ENCODE measurements at places on chromosomes 12 and 14. TPM values are rescaled to one million over a fixed set of nuclear protein-coding genes. Genes with fewer than 3 reads are reported as not detected.

The RASAL1 gene
- 1.1 TPM for total RNA-seq

DNA sequence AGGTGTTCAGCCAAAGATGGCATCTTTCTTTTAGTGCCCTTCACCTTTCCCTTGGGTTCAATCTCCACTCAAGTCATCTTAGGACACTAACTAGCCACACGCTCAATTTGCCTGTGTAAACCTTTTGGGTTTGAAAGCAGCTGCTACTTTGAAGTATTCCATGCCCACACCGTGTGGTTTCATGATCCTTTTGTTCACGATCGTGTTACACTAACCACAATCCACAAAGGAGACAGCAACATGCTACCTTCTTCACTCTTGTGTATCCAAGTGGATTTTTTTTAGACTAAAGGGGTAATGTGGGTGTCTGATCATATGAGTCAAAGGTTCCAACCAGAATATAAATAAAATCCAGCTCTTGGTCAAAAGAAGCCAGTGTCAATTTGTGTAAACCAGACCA lies 122.7 kb upstream of the FAR2 start:
- H3K4me3 ChIP-seq: no peak overlapping the region
- H3K4me1 ChIP-seq: peaks cover 3% of the 10 kb centered on the region
- DNase-seq: no peak

GRCh38 chr12:65993781-65994180 lies 136.8 kb downstream of the LLPH start:
- no peak overlapping the region for H3K27ac ChIP-seq
- no peaks in the 10 kb centered on the region for H3K36me3 ChIP-seq
- DNase-seq: no peak
- H3K27me3 ChIP-seq: peaks cover 8% of the 10 kb centered on the region
- no peak overlapping the region for H3K4me3 ChIP-seq

DNA sequence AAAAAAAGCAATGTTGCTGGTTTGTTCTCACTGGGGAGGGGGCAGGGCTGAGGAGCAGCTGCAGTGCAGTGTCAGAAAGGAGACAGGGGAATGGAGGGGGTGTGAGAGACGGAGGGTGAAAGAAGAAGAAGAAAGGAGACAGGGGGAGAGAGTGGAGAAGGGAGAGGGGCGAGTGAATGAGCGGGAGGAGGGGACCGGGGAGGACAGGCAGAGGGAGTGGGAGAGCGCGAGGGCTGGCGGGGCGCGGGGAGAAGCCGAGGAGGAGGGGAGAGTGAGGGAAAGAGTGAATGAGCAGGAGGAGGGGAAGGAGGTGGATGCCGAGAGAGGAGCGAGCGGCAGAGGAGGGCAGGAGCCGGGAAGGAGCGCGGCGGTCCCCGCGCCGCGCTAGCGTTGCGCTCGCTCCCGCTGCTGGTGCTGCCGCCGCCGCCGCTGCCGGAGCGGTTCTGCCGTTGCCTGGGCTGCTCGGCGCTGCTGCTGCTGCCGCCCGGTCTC lies at the start of gene NOVA1:
NOVA1 (minus strand) TSS at position 445 of the 492 bp plus-strand sequence. CDS start 597 bp downstream, outside the sequence.
- no peaks in the 10 kb centered on the region for H3K4me1 ChIP-seq
- no peak within 1 kb of the TSS for H3K27ac ChIP-seq
- H3K27me3 ChIP-seq: peaks cover 25% of the 10 kb centered on the region
- peak within 1 kb of the TSS; percentile 62 for H3K4me3 ChIP-seq

DNA sequence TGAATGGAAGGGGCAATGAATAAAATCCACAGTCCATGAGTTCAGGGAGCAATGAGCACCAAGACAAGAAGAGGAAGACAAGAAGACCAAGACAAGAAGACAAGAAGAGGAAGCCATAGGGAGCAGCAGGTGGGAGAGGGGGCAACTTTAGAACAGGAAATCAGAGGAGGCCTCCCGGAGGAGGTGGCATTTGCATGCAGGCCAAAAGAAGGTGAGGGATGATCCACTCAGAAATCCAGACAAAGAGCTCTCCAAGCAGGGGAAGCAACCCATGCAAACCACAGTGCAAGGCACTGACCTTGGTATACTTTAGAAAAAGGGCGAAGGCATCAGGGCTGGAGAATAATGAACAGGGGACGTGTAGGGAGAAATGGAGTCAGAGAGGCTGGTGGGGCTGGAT lies 58.6 kb downstream of the SCARB1 start:
- no peaks in the 10 kb centered on the region for H3K4me1 ChIP-seq
- H3K36me3 ChIP-seq: peaks cover under 1% of the 10 kb centered on the region
- H3K4me3 ChIP-seq: no peak overlapping the region
- H3K27me3 ChIP-seq: no peaks in the 10 kb centered on the region
- no peak for DNase-seq

The ADIPOR2 gene
- 68.7 TPM for total RNA-seq

GRCh38 chr12:120887253-120888043 lies 16.7 kb downstream of the SPPL3 start:
- no peaks in the 10 kb centered on the region for H3K27me3 ChIP-seq
- H3K27ac ChIP-seq: no peak overlapping the region
- peaks cover 5% of the 10 kb centered on the region for H3K36me3 ChIP-seq

- no peak overlapping the region for H3K4me3 ChIP-seq
- no peak for DNase-seq
- no peaks in the 10 kb centered on the region for H3K36me3 ChIP-seq
- H3K27me3 ChIP-seq: no peaks in the 10 kb centered on the region
- H3K4me1 ChIP-seq: no peaks in the 10 kb centered on the region
- no peak overlapping the region for H3K27ac ChIP-seq
Measured at GRCh38 chr14:42429401-42429800, 822.7 kb downstream of the LRFN5 start.

- peaks cover 26% of the 10 kb centered on the region for H3K27me3 ChIP-seq
- H3K4me3 ChIP-seq: no peak overlapping the region
- no peak for DNase-seq
- no peaks in the 10 kb centered on the region for H3K36me3 ChIP-seq
- peaks cover 2% of the 10 kb centered on the region for H3K4me1 ChIP-seq
- no peak overlapping the region for H3K27ac ChIP-seq
Measured at GRCh38 chr12:88998421-88998820, 353.9 kb downstream of the DUSP6 start.

DNA sequence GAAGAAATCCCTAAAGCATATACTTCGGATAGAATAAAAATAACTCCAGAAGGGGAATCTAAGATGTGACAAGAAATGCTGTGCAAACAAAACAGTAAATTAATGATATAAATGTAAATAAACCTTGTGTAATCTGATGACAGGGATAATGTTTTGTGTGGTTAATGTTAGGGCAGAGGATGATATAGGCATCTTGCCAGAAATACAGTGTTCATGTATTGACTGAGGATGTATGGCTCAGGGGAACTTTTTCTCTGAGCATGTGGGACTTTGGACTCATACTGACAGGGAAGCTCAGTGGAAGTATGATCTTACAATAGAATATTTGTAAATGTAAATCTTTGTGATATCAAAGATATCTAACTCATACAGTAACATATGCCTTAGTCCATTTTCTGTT lies 420.2 kb downstream of the TMTC2 start:
- no peaks in the 10 kb centered on the region for H3K4me1 ChIP-seq
- H3K36me3 ChIP-seq: no peaks in the 10 kb centered on the region
- no peak for DNase-seq
- no peak overlapping the region for H3K4me3 ChIP-seq
- no peaks in the 10 kb centered on the region for H3K27me3 ChIP-seq

The COL2A1 gene
- 0.07 TPM for total RNA-seq

The CCDC184 gene
- 0.38 TPM for total RNA-seq

- no peaks in the 10 kb centered on the region for H3K4me1 ChIP-seq
- H3K27me3 ChIP-seq: no peaks in the 10 kb centered on the region
- no peak overlapping the region for H3K4me3 ChIP-seq
- no peaks in the 10 kb centered on the region for H3K36me3 ChIP-seq
- H3K27ac ChIP-seq: no peak overlapping the region
Measured at GRCh38 chr12:23222801-23223200, 597.8 kb downstream of the ETNK1 start.

GRCh38 chr14:106562451-106562850 lies 1036.1 kb downstream of the TMEM121 start:
- no peaks in the 10 kb centered on the region for H3K4me1 ChIP-seq
- peak; percentile 37 for DNase-seq
- no peak overlapping the region for H3K4me3 ChIP-seq
- no peak overlapping the region for H3K27ac ChIP-seq
- no peaks in the 10 kb centered on the region for H3K36me3 ChIP-seq
- H3K27me3 ChIP-seq: peaks cover 35% of the 10 kb centered on the region

The ENO2 gene
- total RNA-seq: 206 TPM

Measured in activated CD4-positive, alpha-beta T cell treated with anti-CD3 and anti-CD28 coated beads, Interleukin-2, amount 10 ng/mL, durations not matched to agents 24 days and 14 days (primary cell).